ENCODE measurements at places on chromosomes 16 and 17.

DNA sequence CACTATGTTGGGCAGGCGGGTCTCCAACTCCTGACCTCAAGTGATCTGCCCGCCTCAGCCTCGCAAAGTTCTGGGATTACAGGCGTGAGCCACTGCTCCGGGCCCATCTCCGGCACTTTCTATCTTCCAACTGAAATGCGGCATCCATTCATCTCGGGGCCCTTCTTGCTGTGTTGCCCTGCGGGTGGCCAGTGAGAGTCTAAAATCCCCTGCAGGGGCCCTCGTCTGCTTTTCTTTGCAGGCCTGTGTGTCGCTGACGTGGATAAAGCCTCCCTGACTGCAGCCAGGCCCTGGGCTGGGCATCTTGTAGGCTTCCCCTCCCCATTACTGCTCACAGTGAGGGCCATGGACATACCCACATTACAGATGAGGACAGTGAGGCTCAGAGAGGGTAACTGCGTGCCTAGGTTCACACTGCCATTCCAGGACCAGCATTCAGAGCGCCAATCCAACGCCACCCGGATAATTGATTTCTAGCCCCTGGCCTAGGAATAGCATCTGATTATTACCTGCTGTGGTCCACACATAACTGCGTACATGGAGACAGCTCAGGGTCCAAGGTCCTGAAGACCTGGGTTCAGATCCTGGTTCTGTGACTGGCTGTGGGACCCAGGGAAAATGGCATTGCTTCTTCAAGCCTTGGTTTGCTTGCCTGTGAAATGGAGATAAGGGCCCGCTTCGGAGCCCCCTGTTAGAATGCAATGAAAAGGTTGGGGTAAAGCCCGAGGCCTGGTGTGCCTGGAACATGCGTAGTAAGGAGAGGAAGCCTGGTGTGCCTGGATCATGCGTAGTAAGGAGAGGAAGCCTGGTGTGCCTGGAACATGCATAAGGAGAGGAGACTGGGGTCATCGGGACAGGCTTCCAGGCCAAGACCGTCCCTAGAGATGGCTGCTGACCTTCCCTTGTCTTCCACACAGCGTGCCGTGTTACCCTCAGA lies 25.0 kb downstream of the CRISPLD2 start:
- DNase-seq: no peak

DNA sequence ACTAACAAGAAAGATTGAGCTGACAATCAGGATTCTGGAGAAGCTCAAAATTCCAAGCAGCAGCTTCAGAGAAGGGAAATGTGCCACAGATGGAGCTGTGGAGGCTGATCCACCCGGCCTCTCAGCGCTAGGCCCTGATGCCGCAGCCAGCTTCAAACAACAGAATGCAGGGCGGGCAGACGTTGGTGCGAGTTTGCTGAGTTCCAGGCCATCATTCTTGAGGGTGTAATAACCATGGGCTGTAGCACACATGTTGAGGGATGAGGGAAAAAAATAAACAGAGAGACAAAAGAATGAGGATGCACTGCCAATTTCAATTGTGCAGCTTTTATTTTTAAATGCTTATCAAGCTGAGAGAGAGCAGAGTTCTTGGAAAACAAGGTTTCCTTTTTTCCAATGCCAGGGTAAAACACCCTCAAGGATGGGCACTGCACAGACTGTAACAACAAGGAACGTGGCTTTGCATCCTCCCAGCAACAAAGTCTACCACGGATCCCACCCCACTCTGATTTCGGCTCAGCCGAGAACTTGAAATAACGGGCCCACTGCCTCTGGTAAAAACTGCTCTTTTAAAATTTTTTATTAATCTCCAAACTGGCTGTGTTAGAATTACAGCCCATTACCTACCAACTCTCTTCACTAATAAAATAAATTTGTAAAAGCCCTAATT lies 90.2 kb downstream of the SMG6 start:
- DNase-seq: peak; percentile 74

DNA sequence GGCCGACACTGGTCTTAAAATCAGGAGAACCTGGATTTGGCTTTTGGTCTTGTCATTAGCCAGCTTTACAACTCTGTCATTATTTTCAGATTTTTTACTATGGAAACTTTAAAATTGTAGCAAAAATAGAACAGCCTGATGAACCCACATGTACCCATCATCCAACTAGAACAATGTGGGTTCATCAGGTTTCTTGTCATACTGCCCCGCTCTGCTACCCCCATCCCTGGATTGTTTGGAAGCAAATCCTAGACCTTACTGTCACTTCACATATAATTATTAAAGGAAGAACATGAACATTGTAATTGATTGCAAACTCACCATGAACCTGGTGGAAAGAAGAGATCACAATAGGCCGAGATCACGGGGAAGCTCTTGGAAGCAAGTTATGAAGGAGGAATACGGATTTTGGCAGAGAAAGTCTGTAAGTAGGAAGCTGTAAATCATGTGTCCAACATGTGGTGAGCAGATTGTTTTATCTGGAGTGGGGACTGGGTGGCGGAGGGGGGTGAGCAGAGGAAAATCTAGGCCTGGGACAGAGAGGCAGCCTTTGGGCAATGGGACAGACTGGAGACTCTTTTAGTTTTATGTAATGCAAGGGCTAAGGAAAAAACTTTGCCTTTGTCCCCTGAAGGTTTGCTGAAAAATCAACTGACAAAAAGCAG lies 67.0 kb downstream of the PITPNC1 start:
- peak; percentile 12 for DNase-seq

- no peak for DNase-seq
These were observed 1082.1 kb upstream of the RBFOX1 start for GRCh38 chr16:6250511-6250910.

DNA sequence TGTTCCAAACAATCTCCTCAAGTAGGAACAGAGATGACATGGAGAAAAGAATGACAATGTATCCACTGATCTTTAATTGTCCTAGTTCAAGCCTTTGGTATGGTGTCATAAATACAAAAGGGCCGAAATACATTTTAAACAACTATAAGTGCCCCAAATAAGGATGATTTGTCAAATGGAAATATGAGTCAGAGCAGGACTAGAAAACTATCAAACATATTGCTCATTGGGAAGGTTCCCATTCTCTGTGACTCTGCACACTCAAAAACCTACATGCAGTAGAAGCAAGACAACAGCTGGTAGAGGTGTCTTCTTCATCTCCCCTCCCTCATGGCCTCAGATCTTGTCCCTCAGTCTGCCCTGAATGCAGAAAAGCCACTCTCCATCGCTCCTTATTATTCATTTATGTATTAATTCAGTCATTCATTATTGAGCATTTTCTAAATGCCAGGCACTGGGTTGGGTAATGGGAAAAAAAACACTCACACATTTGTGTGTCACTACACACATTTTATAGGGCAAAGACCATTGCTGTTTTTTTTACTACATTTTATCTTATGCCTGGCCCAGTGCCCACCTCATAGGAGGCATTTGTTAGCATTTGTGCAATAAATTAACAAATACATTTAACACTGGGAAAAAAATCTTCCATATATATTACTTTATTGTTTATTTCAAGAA lies 10.1 kb downstream of the CA10 start:
- no peak for DNase-seq

DNA sequence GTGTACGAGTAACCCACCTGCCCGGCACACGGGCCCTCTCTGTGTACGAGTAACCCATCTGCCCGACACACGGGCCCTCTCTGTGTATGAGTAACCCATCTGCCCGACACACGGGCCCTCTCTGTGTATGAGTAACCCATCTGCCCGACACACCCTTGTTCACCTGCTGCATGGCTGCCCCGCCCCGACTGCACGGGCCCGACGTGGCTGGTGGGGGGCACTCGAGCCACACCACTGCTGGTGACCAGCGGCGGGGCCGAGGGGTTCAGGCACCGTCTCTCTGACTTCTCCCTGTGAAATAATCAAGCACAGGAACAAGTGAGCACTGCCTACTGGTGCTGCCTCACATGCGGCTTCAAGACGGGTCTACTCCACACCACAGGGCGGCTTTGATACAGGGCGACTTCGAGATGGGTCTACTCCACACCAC lies 22.1 kb downstream of the MAP1LC3B start:
- DNase-seq: no peak

DNA sequence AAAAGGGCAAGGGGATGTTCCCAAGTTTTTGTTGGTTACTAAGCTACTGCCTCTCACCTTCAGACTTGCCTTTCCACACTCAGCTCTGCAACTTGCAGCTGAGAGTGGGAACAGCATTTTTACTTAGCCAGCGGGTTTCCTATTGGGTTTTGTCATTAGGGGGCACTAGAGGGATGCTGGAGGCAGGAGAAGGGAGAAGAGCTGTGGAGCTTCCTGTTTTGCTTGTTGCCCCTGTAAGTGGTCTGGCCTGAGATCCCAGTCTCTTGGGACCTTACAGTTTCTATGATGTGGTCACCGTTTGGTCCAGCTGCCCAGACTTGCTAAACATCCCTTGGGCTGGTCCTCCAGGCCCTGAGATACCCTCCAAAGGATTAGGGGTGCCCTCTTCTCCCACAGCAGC lies 209.6 kb upstream of the NLRP1 start:
- peak; percentile 37 for DNase-seq

- no peak for DNase-seq
These were observed 222.5 kb downstream of the FOXL1 start for GRCh38 chr16:86800894-86801293.

DNA sequence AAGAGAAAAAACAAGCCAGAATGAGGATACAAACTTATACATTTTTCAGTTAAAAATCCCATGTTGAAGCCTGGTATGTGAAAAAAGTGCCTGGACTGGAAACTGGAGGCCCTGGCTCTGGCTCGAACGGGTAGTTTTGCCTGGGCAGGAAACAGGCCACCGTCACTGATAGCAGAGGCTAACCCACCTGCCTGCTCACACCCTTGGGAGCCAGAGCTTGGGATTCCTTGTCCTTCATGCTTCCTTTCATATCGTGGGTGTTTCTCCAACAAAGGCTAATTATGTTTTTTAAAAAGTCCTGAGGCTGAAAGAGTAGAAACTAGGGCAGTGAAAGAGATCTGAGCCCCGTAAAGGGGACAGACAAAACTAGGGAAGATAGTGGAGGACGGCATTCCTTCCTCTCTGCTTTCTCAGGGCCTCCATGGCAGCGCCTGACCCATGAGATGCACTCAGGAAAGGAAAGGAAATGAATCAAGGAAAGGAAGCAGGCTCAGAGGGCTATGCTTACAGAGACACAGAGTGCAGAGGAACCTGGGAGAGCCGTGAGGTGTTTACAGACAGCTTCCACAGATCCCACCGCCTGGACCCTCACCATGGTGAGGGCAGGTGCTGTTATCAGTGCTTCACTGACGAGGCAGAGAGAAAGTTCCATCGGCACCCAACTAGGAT lies 138.1 kb downstream of the PARN start:
- no peak for DNase-seq

DNA sequence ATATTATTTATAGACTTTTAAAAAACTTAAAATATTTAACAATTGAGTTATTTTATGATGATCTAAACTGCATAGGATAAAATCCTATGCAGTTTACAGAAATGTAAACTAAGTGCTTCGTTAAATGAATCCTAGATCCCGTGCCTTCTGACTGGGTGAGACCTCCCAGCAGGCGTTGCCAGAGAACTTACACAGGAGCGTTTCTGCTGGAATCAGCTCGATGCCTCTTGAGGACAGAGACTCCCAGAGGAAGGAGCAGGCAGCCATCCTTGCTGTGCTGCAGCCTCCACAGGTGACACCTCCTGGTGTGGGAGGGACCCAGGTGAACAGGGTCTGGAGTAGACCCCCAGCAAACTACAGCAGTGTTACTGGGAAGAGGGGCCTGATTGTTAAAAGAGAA lies 160.4 kb downstream of the WWOX start:
- no peak for DNase-seq

GRCh38 chr16:56610017-56610608 lies 1.7 kb downstream of the MT2A start:
- DNase-seq: peak; percentile 98

DNA sequence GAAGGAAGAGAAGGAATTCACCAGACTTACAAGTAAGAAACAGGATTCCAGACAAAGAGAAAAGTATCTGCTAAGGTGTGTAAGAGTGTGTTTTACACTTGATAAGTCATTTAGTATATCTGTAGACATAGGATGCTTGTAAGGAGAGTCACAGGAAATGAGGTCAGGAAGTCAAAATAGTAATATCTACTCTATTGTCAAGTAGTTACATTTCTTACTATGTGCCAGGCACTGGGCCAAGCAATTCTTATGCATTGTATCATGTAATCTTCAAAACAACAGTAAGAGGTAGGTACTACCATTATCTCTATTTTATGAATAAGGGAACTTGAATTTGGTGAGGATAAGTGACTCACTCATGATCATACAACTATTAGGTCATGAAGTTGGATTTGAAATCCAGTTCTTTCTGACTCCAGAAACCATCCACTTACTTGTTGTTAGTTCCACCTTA lies 129.1 kb downstream of the SNX11 start:
- peak; percentile 89 for DNase-seq

- no peak for DNase-seq
These were observed 30.1 kb upstream of the MED9 start for GRCh38 chr17:17446666-17447155.

DNA sequence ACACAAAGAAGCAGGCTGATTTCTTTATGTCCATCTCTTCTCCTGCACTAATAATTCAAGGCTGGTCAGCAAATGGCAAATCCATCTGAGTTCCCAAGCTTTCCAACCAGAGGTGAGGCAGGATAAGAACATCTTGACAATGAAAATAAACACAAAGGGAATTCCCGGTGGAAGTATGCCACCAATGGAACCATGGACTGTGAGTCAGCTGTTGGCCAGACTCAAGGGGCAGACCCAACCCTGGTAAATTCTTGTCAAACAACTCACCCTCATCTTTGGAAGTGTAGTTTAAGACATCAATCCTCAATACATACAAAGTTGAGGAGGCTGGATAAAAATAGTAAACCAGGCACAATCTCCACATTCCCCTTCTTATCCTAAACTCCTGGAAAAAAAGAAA lies 74.3 kb upstream of the CES5A start:
- DNase-seq: peak; percentile 1

GRCh38 chr16:69889295-69889964 lies 61.7 kb upstream of the CLEC18A start:
- no peak for DNase-seq

DNA sequence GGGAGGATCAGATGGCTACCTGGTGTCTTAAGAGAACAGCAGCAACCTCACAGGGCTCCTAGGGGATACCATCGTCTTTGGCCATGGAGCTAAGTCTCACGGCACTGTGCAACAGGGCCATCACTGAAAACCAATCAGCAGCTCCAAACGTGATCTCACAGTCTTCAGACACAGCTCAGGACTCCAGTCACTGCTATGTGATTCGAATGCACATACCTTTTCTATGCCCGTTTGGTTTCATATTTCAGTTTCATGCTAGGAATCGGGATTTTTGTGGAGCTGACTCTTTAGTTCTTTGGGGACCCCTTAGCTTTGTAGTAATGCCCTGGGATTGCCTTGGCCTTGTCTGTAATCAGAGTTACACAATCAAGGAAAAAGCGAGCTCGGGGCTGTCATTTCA lies 162.8 kb upstream of the CDH11 start:
- peak; percentile 50 for DNase-seq

- DNase-seq: no peak
These were observed 114.0 kb upstream of the METRNL start for GRCh38 chr17:82965371-82965770.

Data from iris pigment epithelial cell (primary cell).